ENCODE measurements at places on chromosomes 5 and 9.

DNA sequence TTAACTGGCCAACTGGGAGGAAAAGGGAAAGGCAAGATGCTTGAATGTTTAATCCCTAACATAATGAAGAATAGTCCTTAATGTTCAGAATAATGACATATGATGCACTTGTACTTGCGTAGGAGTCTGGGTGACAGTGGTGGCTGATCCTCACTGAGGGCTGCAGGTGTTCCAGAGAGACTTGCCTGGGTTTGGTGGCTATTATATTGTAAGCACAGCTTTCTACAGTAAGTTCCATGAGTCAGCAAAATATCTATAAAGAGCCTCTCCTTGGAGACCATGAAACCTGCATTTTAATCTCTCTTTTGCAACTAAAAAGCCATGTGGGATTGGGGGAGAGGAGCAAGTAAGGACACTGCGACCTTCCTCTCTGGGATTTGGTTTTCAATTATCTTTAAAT, 1.9 kb upstream of the NPR2 start:
- DNase-seq: no peak

DNA sequence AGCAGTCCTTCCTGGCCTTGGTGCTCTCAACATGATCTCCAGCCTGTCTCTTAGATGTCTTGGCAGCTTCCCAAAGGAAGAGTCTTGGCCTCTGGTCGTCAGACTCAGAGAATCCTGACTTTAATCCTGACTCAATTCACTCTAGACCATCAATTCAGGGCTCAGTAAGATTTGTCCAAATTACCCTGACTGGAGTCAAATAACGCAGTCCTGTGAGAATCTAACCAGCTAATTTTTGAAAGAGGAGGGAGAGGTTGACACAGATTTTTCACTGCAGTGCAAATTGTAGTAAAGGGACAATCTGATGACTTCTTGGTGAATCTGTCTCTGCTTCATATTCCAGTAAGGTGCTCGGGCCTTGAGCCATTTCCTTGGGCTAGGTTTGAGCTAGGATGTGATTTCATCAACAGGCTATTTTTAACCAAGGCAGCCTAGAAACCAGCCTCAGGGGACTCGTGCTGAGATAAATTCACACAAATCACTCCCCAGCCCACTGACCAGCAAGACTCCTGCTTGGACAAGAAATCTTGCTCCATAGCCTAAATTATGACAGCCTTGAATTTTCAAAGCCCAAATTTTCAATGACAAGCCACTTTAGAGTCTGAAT, 257.4 kb downstream of the ENC1 start:
- DNase-seq: no peak

- no peak for DNase-seq
Measured at GRCh38 chr5:170597109-170597751, 93.4 kb downstream of the KCNIP1 start.

- DNase-seq: no peak
Measured at GRCh38 chr5:127885176-127885575, 182.0 kb downstream of the CCDC192 start.

- DNase-seq: no peak
Measured at GRCh38 chr5:172110260-172110815, 77.7 kb downstream of the STK10 start.

DNA sequence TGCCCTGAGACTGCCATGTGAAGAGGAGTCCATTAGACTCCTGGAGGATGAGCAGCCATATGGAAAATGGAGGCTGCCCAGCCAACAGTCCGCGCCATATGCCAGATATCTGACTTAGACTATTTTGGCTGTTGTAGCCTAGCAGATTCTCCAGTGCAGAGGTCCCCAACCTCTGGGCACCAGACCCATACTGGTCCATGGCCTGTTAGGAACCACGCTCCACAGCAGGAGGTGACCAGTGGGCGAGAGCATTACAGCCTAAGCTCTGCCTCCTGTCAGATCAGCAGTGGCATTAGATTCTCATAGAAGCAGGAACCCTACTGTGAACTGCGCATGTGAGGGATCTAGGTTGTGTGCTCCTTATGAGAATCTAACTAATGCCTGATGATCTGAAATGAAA, 851.9 kb downstream of the NR2F1-AS1 start:
- no peak for DNase-seq

- no peak for DNase-seq
Measured at GRCh38 chr5:15013654-15014463, 142.3 kb upstream of the ANKH start.

DNA sequence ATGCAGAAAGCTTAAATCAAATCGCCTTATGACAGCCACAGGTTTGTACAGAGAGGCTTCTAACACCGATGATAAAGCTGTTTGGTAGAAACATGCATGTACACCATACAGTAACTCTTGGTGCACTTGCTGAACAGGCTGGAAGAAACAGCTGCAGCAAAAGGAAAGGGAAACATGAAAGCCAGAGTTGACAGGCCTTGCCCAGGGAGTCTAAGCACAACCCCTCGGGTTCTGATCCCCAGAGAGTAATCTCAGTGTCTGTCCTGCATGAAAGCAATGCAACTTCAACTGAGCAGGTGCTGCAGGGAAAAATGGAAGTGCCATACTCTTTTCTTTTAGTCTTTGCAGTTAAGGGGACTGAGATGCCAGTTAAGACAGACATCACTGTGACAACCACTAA, 419.9 kb downstream of the BNC2 start:
- DNase-seq: no peak

GRCh38 chr5:8749556-8749955, 796.3 kb downstream of the SEMA5A start:
- DNase-seq: no peak

- no peak for DNase-seq
Measured at GRCh38 chr9:32665101-32665500, 29.6 kb upstream of the TAF1L start.

- no peak for DNase-seq
Measured at GRCh38 chr5:131366428-131366827, 102.6 kb downstream of the CDC42SE2 start.

DNA sequence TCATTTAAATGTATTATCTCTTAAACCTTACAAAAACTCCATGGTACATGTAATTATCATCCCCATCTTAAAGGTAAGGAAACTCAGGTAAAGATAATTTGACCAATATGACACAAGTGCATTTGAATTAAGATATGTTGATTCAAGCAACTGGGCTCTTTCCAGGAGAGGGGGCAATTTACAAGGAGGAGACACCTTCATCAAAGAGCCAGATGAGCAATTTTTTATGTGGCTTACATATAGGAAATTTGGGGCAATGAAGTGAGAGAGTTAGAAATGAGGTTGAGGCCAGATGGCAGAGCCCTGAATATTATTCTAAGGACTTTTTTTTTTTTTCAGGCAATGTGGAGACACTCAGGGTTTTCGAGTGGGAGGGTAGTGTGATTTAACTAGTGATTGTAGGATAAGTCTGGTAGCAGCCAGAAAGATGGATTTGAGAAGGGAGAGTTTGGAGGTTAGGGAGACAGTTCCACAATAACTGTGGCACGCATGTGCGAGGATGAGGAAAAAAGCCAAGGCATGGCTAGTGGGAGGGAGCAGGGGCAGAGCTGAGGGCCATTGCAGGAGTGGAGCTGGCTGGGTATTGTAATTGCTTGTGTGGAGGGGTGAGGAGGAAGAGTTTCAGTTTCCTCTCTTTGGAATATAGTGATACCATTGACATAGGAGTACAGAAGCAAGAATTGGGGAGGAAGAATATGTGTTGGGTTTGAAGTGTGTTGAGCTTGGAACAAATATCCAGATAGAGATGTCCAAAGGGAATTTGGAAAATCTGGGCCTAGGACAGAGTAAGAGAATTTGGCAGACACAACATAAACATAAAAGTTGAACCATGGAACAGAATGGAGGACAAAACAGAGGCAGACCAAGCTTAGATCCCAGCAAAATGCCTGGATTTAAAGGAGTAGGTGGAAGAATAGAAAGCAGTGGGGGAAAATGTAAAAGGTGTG, 72.0 kb downstream of the ACTBL2 start:
- no peak for DNase-seq

GRCh38 chr9:95296761-95297160, 20.7 kb downstream of the FANCC start:
- DNase-seq: no peak

DNA sequence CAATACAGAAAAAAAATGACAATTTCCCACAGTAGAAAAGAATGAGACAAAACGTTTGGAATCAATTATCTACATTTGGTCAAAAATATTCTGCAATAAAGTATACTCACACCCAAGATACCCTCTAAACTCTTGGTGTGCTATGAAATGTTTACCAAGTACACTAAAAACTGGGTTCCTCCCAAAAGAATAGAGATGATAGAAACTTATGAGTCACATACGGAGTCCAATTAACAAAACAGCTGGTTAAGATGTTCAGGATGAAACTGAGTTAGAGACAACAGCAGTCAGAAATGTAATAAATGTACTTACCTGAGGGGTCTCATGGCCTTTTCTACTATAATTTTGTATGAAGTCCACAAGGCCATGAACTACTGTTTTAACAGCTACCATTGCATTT, 25.7 kb downstream of the RC3H2 start:
- no peak for DNase-seq

GRCh38 chr5:14901462-14902051, 30.0 kb upstream of the ANKH start:
- DNase-seq: no peak

GRCh38 chr5:39678534-39678933, 253.8 kb upstream of the DAB2 start:
- no peak for DNase-seq

DNA sequence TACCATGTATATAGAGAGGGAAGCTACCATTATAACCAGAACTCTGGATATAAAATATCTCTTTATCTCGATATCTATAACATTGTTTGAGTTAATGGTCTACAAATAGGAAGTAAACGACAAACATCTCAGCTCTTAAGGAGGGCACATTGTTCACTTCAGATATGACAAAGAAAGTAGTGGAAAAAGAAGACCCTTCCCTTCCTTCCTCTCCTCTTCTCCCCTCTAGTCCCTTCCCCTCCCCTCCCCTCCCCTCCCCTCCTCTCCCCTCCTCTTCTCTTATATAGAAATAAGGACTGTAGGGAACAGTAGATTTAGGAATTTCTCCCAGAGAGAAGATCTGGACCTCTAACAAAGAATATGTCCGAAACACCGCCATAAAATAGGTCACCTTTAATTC, 1731.9 kb upstream of the CDH9 start:
- DNase-seq: no peak

DNA sequence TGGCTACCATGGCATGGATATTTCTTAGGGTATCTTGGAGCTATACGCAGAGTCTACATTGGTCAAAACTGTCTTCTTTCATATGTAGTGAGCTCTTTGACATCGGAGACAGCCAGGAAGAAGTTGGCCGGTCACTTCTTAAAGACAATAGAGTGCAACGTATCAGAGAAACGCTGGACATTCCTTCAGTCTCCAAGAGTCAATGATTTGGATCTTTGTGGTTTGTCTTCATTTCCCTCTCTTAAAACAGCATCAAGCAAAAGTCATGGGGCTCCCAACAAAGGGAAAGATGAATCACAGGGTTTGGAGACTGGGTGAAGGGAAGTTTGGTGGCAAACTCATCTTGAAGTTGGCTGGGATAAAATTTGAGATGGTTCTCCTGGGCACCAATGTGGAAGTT, 320.1 kb downstream of the AGTPBP1 start:
- DNase-seq: no peak

DNA sequence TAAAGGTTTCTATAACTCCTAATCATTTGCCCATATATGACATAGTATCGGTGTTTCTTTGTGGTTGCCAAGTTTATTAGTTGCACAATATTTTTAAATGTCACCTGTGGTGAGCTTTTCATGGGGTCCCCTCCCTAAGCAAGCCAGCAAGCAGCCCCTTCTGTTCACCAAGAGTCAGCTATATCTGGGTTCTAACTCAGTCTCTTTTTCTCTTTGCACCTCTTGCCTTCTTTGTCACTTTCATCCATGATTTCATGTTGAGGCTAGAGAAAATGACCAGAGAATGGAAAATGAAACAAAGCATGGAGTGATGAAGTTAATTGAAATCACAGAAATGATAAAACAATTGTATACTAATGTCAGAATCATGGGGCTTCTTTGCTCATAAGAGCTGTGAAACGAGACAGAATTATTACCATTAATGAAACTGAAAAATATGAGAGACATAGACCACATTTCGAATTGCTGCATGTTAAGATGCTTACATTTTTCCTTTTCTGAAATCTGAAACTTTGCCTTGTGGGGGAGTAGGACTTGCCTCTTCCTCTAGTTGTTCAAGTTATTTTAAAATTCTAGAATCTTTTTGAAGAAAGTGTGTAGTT, 75.7 kb downstream of the CAMK4 start:
- no peak for DNase-seq

DNA sequence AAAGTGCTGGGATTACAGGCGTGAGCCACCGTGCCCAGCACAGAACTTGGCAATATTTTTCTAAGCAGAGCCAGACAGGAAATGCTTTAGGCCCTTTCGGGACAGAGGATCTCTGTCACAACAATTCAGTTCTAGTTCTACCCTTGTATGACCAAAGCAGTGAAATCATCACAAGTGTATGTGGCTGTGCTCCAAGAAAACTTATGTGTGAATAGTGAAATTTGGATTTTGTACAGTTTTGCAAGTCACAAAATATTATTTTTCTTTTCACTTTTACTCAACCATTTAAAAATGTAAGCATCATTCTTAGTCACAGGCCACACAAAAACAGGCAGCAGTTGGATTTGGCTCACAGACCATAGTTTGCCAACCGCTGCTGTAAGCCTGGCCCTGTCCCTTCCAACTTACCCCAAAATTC, 20.4 kb upstream of the PRUNE2 start:
- no peak for DNase-seq

DNA sequence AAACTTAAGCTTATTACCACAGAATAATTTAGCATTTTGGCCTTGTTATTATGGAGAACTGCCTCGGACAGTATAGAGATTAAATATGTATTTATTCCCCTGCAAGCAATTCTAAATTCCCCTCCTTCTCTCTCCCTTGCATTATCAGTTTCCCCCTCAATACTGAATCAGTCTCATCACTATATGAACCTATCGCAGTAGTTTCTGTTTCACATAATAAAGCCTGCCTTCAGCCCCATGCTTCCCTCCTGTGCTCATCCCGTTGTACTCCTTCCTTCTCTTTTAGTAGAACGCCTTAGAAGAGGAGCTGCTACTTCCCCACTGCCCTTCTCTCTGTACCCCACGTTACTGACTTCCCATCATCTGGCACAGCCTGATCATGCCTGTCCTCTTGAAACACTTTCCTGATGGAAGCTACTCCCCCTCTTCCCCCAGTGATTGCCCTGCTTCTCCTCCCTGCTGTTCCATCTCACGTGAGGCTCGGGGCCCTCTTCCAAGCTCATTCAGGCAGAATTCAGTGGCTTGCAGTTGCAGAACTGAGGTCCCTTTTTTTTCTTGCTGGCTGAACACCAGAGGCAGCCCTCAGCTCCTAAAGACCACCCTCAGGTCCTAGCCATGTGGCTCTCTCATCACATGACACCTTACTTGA, 93.4 kb downstream of the PPIC start:
- no peak for DNase-seq

DNA sequence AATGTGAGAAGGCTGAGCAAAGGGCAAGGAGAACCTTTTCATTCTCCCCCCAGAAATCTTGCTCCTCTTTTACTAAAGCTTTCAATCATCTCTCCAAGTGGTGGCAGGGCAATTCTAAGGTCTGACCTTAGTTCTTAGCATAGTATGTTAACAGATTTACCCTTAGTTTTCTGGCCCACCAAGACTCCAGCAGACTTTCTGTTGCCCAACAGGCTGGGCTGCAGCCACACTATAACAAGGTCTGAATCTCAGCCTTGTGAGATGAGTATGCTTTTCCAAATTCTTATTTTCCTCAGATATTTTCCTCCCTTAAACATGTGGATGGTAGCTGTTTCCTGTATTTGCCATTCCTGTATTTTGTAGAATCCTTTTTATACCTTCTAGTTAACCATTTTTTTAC, 69.5 kb downstream of the NIPBL start:
- no peak for DNase-seq

- DNase-seq: no peak
Measured at GRCh38 chr9:87494970-87495471, 2.6 kb upstream of the DAPK1 start.

Measured in stimulated activated CD4-positive, alpha-beta T cell treated with anti-CD3 and anti-CD28 coated beads, Interleukin-4, amount 100 ng/mL, for 4 hours (primary cell).